ENCODE measurements at places on chromosomes 7 and 10.

GRCh38 chr7:26321435-26321834 is 29.8 kb downstream of the SNX10 start:
- DNase-seq = no peak

- no peak for DNase-seq
Measured at GRCh38 chr10:107728807-107729206, 564.3 kb upstream of the SORCS1 start.

DNA sequence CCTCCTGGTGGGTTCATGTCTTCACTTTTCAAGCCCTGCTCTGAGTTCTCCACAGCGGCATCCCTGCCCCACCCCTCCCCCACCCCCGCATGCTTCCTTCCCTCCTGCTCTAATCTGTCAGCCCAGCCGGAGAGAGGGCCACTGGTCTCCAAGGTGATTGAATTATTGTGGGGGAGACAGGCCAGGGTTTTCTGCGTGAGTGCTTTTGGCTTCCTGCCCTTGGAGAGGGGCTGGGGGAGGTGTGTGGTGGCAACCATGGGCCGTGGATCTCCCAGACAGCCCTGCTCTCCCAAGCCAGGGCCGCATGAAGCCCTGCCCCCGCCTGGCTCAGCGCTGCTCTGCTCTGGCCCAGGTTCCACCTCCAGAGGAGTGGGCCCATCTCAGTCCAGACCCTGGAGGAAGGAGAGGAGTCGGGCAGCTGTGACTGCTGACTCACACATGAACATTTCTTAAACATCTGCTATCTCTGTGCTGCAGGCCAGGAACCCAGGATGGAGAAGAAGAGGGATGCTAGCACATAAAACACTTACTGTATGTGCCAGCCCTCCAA is 109.9 kb downstream of the ZMIZ1 start:
- DNase-seq = no peak

DNA sequence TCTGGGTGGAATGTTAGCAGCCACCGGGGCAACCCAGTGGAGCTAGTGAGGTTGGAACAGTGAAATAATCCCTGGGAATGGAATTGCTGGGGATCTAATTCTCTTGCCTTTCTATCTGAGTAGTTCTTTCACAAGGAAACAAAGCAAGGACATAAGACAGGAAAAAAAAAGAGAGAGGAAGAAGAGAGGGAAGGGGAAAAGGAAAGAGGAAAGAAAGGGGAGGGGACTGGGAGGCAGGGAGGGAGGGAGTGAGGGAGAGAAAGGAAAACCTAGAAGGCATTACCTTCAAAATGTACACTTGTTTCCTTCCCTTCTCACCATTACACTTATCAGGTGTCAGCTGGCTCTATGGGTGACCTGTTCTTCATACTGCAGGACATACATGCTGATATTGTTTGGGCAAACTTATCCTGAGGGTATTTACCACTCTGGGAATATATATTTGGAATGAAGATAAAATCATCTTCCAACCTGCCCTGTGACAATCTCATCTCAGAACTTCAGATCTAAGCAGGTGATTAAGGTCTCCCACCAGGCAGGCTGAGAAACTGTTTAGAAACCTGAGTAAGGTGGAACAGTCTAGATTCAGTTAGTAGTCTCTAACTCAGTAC is 50.0 kb upstream of the KCNIP2 start:
- no peak for DNase-seq

DNA sequence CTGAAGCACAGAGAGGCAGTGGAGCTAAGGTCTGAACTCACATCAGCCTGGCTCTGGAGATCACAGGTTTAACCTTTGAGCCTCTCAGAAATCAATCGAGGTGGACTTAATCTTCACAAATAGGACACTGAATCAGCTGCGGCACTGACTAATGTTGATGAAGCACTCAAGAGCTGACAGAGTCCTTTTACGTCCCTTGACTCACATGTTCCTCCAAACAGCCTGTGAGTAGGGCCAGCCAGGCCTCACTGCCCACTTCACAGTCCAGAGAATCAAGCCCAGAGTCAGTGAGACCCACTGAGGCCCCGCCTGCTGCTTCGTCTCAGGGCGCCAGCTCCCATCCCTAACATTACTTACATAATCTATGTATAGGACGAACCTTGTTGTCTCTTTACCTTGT is 63.1 kb downstream of the TNS3 start:
- no peak for DNase-seq

DNA sequence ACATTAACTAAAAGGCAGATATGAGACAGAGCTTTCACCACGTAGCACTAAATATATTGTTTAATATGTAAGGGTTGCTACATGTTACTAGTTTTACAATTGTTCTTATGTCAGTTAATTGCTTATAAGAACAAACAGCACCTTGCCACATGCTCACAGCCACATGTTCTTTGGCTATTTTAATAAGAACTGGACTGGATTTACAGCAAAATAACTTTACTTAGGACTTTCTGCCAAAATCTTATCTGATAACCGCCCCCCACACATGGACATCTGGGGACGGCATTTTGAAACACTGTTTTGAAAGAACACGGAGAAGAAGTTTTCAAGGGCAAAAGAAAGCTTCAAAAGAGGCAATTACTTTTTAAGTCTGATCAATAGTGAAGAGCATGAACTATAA is 45.3 kb downstream of the JAZF1 start:
- DNase-seq = no peak

DNA sequence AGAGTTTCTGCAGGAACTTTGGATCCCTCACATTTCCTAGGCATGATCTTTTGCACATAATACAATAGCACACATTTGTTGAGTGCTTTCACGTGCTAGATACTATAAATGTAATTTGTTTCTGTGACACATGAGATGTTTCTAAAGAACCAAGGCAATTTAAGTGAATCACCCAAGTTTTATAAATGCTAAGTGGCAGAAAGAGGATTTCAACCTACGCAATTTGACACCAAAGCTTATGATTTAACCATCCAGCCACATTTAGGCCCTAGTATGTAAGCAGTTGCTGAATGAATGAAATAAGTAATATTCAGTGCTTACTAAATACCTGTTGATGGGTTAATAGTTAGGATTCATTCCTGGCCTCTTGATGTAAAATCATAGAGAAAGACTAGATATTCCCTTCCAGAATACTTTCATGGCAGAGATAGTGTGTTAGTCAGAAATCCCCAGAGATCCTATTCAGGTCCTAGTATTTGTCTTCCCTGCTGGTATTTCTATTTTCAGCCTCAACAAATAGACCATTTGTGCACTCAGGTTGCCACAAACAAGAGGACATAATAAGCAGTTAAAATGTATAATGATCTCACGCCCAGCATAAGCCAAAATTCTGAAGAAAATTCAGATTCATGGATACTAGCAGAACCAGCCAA is 572.6 kb downstream of the IPMK start:
- no peak for DNase-seq

GRCh38 chr10:100886521-100886920 is 26.2 kb upstream of the SLF2 start:
- no peak for DNase-seq

DNA sequence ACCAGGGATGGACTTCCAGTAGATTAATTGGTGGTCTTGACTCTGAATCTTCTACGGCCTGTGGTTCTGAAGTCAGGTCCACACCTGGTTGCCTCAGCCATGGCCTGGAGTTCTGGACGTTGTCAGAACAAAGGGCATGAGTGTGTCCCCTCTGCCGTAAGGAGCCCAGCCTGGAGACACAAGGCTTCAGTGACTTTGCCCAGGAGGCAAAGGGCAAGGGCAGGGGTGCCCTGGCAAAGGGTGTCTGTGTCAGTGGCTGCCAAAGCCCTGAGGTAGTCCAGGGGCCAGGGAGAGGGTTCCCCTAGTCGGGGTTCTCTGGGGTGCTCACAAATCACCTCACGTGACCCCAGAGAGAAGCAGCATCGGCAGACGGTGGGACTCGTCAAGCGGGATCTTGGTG is 273.2 kb upstream of the ZNF32 start:
- no peak for DNase-seq

DNA sequence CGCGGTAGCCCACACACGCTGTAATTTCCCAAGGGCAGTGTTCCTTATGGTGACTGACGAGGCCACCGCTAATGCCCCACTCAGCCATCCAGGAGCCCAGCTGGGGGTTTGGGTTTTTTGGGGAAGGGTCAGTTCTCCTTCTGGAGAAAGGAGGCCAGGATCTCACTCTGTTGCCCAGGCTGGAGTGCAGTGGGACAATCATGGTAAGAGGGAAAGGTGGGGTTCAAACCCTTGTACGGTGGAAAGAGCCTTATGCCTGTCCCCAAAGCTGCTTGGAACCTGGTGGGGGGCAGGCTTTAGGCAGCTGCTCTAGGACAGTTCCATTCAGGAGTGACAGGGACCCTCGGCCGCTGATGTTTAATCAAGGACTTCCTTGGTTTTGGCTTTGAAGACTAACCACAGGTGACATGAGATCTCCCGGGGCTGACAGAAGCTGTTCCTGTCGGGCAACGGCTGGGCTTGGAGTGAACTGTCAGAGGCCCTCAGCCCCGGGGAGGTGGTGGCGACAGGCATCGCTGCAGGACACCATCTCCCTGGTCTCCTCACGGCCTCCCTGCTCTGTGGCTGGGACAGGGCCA is 84.5 kb downstream of the CARD11 start:
- DNase-seq = no peak

GRCh38 chr7:150946421-150947240 is 31.5 kb downstream of the KCNH2 start:
- no peak for DNase-seq

DNA sequence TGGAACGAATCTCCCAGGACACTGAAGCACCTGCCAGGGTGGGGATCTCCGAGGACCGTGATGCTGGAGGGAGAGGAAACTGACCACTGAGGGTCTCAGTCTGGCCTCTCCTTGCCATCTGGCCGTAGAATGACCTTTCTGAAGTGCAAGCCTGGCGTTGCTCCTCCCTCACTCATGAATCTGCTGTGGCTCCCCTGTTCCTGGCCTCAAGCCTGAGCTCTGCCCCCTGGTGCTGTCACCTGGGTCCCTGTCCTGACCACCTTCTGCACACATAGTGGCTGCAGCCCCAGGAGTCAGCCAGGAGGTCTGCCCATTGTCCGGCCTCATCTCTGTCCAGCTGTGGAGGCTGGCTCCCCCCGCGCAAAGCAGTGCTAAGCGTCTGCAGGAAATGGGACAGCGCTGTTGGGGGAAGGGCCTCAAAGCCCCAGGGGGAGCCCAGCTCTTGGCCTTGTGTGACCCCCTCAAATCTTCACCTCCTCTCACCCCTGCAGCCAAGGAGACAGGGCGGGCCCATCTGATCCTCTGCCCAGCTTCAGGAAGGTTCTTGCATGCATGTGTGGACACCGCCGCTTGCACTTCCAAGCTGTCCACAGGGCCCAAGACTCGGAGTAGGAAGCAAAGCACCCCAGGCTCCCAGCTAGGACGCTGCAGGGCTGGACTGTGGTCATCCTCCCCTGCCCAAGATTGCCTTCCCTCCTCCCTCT is 65.7 kb downstream of the MYL10 start:
- no peak for DNase-seq

DNA sequence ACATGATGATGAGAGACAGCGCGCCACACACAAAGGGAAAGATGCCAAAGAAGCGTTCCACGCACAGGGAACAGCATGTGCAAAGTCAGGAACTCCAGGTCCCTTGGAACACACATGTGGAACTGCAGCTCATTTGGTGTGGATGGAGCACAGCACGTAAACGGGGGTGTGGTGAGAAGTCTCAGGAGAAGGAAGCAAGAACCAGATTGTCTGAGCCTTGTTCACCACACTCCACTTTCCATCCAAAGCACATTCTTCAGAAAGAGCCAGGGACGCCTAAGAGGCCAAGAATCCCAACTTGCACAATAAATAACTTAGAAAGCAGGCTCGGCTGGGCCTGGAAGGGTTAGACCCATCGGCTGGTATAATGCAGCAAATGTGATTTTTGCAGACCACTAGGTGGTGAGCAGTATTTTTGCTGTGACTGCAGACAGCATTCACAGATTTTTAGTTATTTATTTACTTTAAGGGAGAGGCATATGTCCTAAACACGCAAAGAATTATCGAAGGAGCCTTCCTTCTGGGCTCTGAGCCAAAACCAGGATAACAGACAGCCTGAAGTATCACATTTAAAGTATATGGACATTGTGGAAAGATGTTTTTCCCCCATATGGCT is 27.9 kb upstream of the ASCC1 start:
- DNase-seq = no peak

DNA sequence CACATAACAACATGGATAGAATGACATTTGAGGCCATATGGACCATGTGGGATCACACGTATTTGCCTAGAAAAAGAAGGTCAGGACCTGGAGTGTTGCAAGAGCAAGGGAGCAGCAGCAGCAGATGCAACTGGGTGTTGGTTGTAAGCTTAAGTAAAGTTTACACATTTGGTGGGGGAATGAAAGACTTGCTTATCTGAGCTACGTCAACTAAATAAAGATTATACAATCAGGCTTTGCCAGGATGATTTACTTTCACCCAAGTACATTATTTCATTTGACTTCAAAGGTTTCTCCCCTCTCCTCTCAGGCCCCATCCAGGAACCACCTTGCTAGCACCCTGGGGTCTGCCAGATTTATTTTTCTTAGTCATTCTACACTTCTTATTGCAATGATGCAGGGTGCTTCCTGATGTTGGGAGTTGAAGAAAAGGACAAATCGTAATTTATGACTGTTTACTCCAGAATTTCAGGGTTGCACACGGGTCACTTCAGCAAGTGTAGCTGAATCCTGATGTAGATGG is 591.9 kb upstream of the IGFBP3 start:
- no peak for DNase-seq

DNA sequence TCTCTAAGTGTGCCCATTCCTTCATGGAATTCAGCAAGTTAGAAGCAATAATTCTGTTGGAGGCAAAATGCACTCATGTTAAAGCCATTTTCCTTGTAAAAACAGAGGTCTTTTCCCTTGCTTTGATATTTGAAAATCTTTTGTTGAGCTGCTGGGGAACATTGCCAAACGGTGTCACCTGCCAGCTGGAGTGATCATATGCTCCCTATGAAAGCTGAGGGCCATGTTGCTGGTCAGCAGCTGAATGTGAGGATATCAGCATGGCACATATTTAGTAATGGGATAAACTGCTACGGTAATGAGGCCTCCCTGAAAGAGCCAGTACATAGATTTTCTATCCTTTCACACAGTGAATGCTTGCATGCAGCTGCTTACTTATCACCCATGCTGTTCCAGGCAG is 224.3 kb downstream of the THSD7A start:
- DNase-seq = no peak

DNA sequence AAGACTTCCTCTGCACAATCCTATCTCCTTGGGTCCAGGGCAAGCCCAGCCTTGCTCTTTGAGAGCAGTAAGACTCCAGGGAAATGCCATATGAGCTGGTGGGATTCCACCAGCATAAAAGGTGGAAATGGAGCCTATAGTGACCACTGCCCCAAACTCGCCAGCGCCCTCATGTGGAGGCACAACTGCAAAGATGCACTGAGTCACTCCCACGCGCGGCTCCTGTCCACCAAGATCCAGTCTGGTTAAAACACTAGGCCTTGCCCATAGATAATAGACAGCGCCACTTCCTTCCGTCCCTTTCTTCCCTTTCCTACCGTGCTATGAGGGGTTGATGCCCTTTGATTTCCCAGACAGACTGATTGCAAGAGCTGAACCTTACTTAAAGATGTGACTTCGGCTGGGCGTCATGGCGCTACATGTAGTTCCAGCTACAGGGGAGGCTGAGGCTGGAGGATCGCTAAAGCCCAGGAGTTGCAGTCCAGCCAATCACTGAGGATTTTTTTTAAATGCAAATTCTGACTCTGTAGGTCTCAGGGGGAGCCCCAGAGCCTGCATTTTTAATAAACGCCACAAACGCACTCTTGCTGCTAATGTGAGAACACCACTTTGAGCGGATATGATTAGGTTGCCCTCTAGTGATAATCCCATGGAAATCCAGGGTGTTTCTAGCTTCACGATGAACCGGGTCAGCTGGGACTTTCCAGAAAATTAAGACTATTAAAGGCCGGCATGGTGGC is 136.5 kb downstream of the EPC1 start:
- no peak for DNase-seq
